Effector CD4-positive, alpha-beta T cell (primary cell): ENCODE measurements at places on chromosomes 3 and 15.

DNA sequence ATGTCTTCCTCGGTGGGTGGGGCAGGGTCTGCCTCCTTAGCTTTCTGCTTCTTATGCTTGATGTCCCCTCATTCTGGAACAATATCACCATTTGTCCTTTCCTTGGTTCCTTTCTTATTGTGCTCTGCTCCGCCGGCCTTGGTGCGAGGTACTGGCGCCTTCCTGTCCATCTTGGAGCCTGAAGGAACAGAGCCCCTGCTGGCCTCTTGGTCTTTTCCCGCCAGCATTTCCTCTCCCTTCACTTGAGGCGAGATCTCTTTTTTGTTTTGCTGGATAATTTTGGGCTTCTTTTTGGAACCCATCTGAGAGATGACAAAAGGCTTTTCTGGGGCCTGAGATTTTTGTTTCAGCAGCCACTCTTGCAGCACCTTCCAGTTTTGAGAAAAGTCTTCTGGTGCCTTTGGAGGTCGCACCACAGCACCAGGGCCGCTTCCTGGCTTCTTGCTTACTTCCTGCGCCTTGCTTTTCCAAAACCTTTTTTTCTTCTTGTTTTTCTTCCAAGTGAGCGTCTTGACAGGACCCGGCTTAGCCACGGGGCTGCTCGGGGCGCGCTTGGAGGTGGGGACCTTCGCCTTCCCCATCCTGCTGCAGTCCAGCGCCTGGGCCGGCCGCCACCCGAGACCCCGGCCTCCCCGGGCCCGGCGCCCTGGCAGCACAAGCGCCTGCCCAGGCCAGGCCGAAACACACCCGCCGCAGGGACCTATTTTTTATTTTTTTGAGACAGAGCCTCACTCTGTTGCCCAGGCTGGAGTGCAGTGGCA, 127.1 kb downstream of the KLF13 start:
- no peak for DNase-seq

GRCh38 chr15:34213690-34214089, 3.8 kb upstream of the KATNBL1 start:
- no peak for DNase-seq

GRCh38 chr3:146189519-146190173, 28.7 kb upstream of the PLOD2 start:
- DNase-seq: no peak

DNA sequence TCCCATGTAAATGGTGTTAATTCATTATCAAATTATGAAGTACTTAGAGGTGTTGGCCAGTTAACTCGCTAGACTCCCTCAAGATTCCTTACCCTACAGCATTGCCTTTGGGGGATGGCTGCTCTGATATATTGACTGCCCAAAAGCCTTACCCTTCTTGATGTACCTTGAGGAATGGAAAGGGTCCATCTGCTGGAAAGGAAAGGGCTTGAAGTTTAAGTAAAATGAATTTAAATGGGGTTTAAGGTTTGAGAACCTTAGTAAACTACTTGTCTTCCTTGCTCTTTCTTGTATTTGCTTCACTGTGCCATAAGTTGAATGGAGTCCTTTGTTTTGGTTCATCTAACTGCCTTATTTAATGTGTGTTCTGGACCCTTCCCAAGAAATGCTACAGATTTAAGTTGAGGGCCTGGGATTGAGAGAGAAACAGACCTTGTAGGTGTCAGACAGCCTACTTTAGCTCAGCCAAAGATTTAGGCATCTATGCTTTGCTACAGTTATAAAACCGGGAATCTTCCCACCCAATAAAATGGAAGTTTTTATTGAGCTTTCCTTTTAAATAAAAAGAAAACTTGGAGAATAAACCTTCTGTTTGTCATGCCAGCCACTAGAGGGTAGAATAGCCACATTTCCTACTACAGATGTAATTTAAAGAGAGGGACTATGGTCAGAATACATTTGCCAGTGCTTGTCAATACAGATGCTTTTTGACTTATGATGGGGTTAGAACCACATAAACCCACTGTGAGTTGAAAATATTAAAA, 25.3 kb downstream of the CMSS1 start:
- no peak for DNase-seq

GRCh38 chr15:91209726-91210125, 109.7 kb downstream of the SV2B start:
- DNase-seq: no peak

GRCh38 chr15:64029633-64030032, 16.7 kb downstream of the DAPK2 start:
- no peak for DNase-seq

DNA sequence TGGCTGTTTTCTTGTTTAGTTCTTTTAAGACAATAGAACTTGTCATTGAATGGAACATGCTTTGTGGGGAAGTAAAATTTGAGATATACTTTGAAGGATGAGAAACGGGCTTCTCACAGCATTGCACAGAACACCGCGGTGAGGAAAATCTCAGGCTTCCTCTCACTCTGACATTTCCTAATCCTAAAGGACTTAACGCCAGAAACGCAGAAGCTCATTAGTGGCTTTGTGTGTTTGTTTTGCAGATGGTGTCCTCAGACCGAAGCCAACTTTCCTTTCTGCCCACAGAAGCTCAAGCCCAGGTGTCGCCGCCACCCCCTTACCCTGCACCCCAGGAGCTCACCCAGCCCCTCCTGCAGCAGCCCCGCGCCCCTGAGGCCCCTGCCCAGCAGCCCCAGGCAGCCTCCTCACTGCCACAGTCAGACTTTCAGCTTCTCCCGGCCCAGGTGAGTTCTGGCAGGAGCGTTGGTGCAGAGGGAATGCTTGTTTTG, 78.9 kb upstream of the BLM start:
- DNase-seq: no peak
